HCT116 (cell line): ENCODE measurements at places on chromosomes 6 and 20.

GRCh38 chr20:10167594-10167993 is 51.0 kb upstream of the SNAP25 start:
- no peaks in the 10 kb centered on the region for H3K4me1 ChIP-seq
- no peak for DNase-seq
- H3K27ac ChIP-seq = no peak overlapping the region
- no peaks in the 10 kb centered on the region for H3K36me3 ChIP-seq

- no peaks in the 10 kb centered on the region for H3K36me3 ChIP-seq
- no peaks in the 10 kb centered on the region for H3K4me1 ChIP-seq
- DNase-seq = no peak
- H3K27ac ChIP-seq = no peak overlapping the region
- H3K4me3 ChIP-seq = no peak overlapping the region
These were observed 19.2 kb downstream of the CHMP4B start for GRCh38 chr20:33830371-33830770.

- H3K4me1 ChIP-seq = no peaks in the 10 kb centered on the region
- no peaks in the 10 kb centered on the region for H3K36me3 ChIP-seq
- H3K27ac ChIP-seq = no peak overlapping the region
- no peak for DNase-seq
- H3K4me3 ChIP-seq = no peak overlapping the region
- H3K27me3 ChIP-seq = no peaks in the 10 kb centered on the region
These were observed 232.9 kb downstream of the EPM2A start for GRCh38 chr6:145502416-145502815.

DNA sequence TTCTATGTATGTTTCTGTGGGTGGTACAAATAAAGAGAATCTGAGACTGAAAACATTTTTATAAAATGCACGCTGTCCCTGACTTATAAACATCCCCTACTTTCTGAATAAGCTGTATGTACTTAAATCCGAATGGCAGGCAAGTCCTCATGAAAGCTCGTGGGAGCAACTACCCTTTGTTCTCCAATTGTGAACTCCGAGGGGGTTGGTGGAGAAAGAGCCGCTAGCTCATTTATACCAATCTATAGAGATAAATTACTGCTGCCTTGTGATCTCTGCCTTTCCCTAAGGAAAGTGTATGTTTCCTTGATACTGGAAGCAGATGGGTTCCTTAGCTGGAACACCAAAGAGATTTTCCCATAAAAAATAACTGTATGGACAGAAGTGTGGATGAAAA is 84.5 kb downstream of the GJA10 start:
- no peaks in the 10 kb centered on the region for H3K27me3 ChIP-seq
- DNase-seq = no peak
- no peaks in the 10 kb centered on the region for H3K36me3 ChIP-seq
- no peak overlapping the region for H3K27ac ChIP-seq

GRCh38 chr6:156978948-156979347 is 201.8 kb downstream of the ARID1B start:
- H3K27me3 ChIP-seq = no peaks in the 10 kb centered on the region
- DNase-seq = no peak
- no peak overlapping the region for H3K4me3 ChIP-seq
- no peak overlapping the region for H3K27ac ChIP-seq
- H3K36me3 ChIP-seq = no peaks in the 10 kb centered on the region
